ENCODE measurements at places on chromosomes 3 and 15. TPM values are rescaled to one million over a fixed set of nuclear protein-coding genes. Genes with fewer than 3 reads are reported as not detected.

The EIF3J gene
- total RNA-seq, result 69.0 TPM

The RBSN gene
- total RNA-seq, result 21.8 TPM

The CX3CR1 gene
- 1.9 TPM for total RNA-seq

The CACNA2D2 gene
- 2.5 TPM for total RNA-seq

The FGF7 gene
- not detected for total RNA-seq
